ENCODE measurements at places on chromosomes 1 and 21. TPM values are rescaled to one million over a fixed set of nuclear protein-coding genes. Genes with fewer than 3 reads are reported as not detected.

Gene ANP32E
- 52.3 TPM for total RNA-seq

Gene JAM2
- total RNA-seq: not detected

Gene DENND2D
- 1.3 TPM for total RNA-seq

Gene ITLN2
- 0.14 TPM for total RNA-seq

Gene ADAMTS5
- total RNA-seq: not detected

Gene CD58
- 22.5 TPM for total RNA-seq

Gene RGS7
- total RNA-seq: 0.03 TPM
